Epithelial cell of umbilical artery (primary cell): ENCODE measurements at places on chromosomes 3 and 15. TPM values are rescaled to one million over a fixed set of nuclear protein-coding genes. Genes with fewer than 3 reads are reported as not detected.

The CPNE4 gene
- not detected in 2 replicates for total RNA-seq

The OR5K2 gene
- not detected in 2 replicates for total RNA-seq

The REC114 gene
- total RNA-seq = not detected in 2 replicates

The CHST2 gene
- 1.5 and 12.3 TPM in 2 replicates for total RNA-seq

The MST1R gene
- 0.30 and 0.97 TPM in 2 replicates for total RNA-seq

The ZFAND6 gene
- total RNA-seq = 147 and 227 TPM in 2 replicates

The PPP1R2 gene
- total RNA-seq = 60.2 and 66.3 TPM in 2 replicates

The AADACL2 gene
- not detected in 2 replicates for total RNA-seq

The GHRL gene
- not detected in 2 replicates for total RNA-seq

The ALG3 gene
- 26.6 and 32.5 TPM in 2 replicates for total RNA-seq

The LMOD3 gene
- total RNA-seq = under 0.01 TPM in 2 replicates

The PCOLCE2 gene
- 1.3 and 2.6 TPM in 2 replicates for total RNA-seq

The ENTPD3 gene
- total RNA-seq = under 0.01 TPM in 1 of 2 replicates, not detected in the other

The TRPM1 gene
- total RNA-seq = under 0.01 TPM in 1 of 2 replicates, not detected in the other

The SST gene
- not detected in 2 replicates for total RNA-seq

The THBS1 gene
- 6,476 and 6,779 TPM in 2 replicates for total RNA-seq

The SPRED1 gene
- total RNA-seq = 19.6 and 23.1 TPM in 2 replicates

The GAP43 gene
- under 0.01 TPM in 1 of 2 replicates, not detected in the other for total RNA-seq

The SOX14 gene
- not detected in 2 replicates for total RNA-seq

The NOX5 gene
- total RNA-seq = not detected in 2 replicates

The P3H2 gene
- total RNA-seq = under 0.01 and 0.61 TPM in 2 replicates

The MYLK gene
- total RNA-seq = 23.4 and 41.5 TPM in 2 replicates

The SI gene
- not detected in 2 replicates for total RNA-seq

The ADGRG7 gene
- 0.30 TPM in 1 of 2 replicates, not detected in the other for total RNA-seq

The SCAANT1 gene
- not detected in 2 replicates for total RNA-seq

The GOLGA8Q gene
- not detected in 2 replicates for total RNA-seq
